LoVo (cell line): ENCODE measurements at places on chromosomes 3 and 15.

- DNase-seq, result no peak
Measured at GRCh38 chr3:12777171-12777570, 18.1 kb upstream of the TMEM40 start.

DNA sequence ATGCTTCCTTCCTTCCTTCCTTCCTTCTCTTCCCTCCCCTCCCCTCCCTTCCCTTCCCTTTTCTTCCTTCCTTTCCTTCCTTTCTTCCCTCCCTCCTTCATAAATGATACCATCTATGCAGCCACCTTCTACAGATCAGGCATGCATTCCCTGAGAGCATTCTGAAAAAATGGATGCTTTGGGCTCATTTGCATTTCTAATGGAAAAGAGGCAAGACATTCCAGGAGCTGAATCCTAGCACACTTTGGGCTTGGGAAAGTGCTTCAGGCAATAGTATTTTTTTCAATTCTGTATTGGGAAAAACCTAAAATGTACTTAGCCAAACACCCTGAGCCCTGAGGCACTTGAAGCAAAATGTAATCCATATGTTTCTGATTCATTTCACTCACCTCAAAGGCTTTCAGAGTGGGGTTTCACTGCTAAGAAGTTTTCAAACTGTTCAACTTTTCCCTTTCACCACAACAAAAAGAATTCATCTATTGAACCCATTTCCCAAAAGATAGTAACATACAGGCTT lies 220.1 kb upstream of the RORA start:
- DNase-seq, result no peak

- no peak for DNase-seq
Measured at GRCh38 chr3:107798381-107798780, 275.6 kb downstream of the BBX start.

DNA sequence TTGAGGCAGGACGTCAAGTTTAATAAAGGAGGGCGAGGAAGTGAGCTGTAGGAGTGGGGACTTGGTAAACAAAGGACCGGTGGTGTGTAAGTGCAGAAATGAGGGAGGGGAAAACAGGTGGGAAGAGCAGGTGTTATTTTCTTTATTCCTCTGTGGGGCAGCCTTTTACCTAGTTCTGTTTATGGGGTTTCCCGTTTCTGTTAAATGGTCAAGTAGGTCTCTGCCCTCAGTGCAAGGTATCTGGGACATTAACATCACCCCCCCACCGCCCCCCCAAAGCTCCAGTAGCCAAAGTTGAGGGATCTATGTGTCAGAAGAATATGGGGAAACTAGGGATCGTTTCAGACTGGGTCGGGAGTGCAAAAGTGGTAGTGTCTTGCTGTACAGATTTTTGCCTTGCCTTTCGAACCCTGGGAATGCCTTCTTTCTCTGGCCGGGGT lies 893 bp downstream of the MGA start:
- DNase-seq, result no peak

GRCh38 chr3:63995086-63995485 lies 28.2 kb downstream of the PSMD6 start:
- DNase-seq, result no peak

DNA sequence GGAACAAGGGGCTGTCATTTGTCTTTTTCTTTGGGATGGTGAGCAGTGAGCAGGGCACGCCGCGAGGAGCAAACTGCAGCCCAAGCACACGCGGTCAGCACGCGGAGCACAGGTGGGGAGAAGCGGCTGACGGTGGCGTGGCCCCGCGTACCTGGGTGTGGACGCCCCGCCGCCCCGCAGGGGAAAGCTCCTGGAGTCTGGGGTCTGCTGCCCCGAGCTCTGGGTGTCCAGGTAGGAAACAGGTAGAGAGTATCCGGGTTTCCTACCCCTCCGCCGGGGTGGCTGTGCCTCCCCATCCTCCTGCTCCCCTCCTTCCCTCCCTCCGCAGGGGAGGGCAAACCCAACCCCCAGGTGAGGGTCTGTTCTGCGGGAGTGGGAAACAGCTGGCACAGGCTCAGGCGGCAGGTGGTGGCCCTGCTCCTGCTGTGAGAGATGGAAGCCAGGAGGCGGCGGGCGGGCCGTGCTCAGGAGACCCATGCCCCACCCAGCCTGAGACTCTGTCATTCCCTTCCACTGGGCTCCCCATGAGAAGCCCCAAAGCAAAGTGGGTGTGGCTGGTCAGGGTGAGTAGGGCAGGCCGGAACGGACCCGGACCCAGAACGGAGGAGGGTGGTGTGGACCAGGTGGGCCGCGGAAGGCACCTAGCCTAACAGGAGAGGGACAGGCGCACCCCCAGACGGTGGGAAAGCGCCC lies 56.9 kb upstream of the CGNL1 start:
- DNase-seq, result no peak

- DNase-seq, result no peak
Measured at GRCh38 chr3:132654721-132655120, 4.9 kb downstream of the ACAD11 start.
